Activated naive CD8-positive, alpha-beta T cell treated with anti-CD3 and anti-CD28 coated beads for 36 hours (primary cell): ENCODE measurements at places on chromosomes 12 and 14. TPM values are rescaled to one million over a fixed set of nuclear protein-coding genes. Genes with fewer than 3 reads are reported as not detected.

- peaks cover 45% of the 10 kb centered on the region for H3K27me3 ChIP-seq
- no peaks in the 10 kb centered on the region for H3K36me3 ChIP-seq
- no peak for DNase-seq
- no peak overlapping the region for H3K4me3 ChIP-seq
Observed at GRCh38 chr14:36268121-36268520, 52.3 kb downstream of the MBIP start.

DNA sequence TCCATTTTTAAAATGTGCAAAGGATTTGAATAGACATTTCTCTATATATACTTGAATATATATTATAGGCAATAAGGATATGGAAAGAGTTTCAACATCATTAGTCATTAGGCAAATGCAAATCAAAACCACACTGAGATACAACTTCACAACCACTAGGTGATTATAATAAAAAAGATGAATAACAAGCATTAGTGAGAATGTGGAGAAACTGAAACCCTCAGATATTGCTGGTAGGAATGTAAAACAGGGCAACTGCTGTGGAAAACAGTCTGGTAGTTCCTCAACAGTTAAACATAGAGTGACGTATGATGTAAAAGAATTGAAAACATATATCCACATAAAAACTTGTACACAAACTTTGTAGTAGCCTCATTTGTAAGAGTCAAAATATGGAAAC lies 11.7 kb upstream of the BATF start:
- H3K27me3 ChIP-seq: no peaks in the 10 kb centered on the region
- H3K4me1 ChIP-seq: peaks cover 23% of the 10 kb centered on the region
- peak overlapping the region; percentile 82 for H3K27ac ChIP-seq
- peaks cover 13% of the 10 kb centered on the region for H3K36me3 ChIP-seq

DNA sequence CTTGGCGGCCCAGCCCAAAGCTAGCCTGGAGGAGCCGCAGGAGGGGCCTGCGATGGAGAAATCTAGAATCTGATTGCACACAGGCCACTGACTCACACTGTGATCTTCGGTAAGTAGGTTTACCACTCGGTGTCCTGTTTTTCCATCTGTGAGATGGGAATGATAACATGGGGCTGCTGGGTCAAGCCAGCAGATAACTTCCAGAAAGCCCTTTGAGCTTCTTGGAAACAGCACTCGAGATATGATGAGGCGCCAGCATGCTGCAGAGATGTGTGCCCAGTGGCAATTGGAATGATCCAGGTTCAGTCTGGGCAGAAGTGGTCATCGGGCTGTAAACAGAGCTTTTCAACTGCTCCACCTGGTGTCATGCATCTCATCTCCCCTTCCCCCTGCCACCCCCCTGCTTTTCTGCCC lies 771.3 kb upstream of the TBX3 start:
- no peak overlapping the region for H3K4me3 ChIP-seq
- DNase-seq: no peak
- peaks cover 32% of the 10 kb centered on the region for H3K27me3 ChIP-seq
- H3K4me1 ChIP-seq: peaks cover 2% of the 10 kb centered on the region
- no peaks in the 10 kb centered on the region for H3K36me3 ChIP-seq

DNA sequence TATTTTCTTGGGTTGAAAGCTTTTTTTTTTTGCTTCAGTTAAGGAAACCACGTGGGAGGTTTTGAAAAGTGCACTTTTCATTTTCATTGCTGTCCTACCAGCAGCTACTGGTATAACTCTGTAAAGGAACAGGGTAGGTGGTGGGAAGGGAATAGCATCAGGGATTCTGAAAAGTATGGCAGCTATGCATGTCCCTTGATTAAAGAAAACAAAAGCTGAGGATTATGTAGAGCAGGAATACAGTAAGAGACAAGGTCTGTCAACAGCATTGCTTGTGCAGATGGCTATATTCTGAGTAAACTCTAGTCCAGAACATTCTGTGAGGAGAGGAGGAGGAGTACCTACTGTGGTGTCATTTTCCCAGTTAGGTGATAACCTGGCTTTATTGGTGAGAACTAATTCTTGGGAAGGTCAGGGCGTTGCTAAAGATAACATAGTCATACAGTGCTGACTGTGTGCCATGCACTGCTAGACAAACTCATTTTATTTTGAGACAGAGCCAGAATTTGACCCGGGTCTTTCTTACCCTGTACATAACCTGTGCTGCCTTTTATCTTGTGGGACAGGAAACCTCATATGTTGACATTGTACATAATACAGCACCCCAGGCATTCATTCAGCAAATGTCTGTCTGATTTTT lies 80.3 kb upstream of the TRAF3 start:
- no peak overlapping the region for H3K4me3 ChIP-seq
- H3K4me1 ChIP-seq: peaks cover 26% of the 10 kb centered on the region
- no peaks in the 10 kb centered on the region for H3K27me3 ChIP-seq
- peaks cover 6% of the 10 kb centered on the region for H3K36me3 ChIP-seq
- no peak for DNase-seq

DNA sequence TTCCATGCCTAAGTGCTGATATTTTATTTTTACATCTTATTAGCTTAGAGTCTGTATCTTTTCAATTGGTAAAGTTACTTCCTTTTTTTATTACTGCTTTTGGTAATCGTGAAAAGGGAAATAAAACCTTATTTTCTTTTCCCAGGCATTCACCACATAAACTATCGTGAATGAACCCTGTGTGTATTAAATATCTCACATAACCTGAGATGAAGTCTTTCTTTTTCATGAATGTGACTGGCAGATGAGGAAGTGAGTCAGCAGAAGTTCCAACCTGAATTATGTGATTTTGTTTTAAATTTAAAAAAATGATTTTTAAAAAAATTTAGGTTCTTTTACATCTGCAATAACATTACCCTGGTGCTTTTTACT lies 26.0 kb downstream of the MYBPC1 start:
- H3K4me1 ChIP-seq: peaks cover 10% of the 10 kb centered on the region
- H3K36me3 ChIP-seq: no peaks in the 10 kb centered on the region
- H3K4me3 ChIP-seq: no peak overlapping the region
- H3K27ac ChIP-seq: no peak overlapping the region

DNA sequence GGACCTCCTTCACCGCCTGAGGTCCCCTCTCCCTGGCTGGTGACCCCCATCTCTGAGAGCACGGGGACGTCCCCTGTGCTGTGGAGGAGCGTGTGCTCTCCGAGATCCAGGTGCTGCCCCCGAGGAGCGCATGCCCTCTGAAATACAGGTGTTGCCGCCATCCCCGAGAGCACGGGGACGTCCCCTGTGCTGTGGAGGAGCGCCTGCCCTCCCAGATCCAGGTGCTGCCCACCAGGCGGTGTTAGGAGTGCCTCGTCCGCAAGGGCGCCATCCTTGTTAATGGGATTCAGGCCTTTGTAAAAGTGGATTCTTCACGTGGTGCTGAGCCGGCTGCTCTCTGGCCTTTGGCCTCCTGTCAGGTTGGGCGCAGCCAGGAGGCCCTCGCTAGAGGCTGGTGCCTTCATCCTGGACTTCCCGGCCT lies 10.1 kb downstream of the NOC4L start:
- no peak for DNase-seq
- H3K4me3 ChIP-seq: no peak overlapping the region
- no peaks in the 10 kb centered on the region for H3K27me3 ChIP-seq
- H3K36me3 ChIP-seq: no peaks in the 10 kb centered on the region
- H3K4me1 ChIP-seq: no peaks in the 10 kb centered on the region

The CACNA1C gene
- 0.02 TPM for total RNA-seq

The CISTR gene
- total RNA-seq: not detected

The DUSP16 gene
- total RNA-seq: 24.4 TPM
